ENCODE measurements at places on chromosomes 3 and 15.

- DNase-seq: no peak
Measured at GRCh38 chr3:194468086-194468485, 18.7 kb downstream of the ATP13A3 start.

DNA sequence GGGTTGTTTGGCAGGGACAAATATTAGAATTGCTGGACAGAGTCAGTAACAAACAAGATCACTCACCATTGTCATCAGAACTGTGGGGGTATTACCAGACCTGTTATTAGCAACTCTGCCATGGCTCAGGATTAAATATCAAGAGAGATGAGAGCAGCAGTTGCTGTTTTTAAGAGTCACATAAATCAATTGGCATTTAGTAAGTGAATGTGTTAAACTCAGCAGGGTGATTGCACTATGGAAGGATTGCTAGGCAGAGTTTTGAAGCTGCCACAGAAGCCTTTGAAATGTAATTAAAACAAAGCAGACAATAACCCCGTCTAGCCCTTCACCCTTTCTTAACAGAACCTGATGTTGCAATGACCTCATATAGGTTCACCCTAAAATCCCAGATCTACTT is 238.8 kb downstream of the GAP43 start:
- no peak for DNase-seq

GRCh38 chr3:189013224-189013888 is 158.4 kb upstream of the TPRG1 start:
- DNase-seq: no peak

- no peak for DNase-seq
Measured at GRCh38 chr3:147864754-147865354, 455.7 kb downstream of the ZIC1 start.

DNA sequence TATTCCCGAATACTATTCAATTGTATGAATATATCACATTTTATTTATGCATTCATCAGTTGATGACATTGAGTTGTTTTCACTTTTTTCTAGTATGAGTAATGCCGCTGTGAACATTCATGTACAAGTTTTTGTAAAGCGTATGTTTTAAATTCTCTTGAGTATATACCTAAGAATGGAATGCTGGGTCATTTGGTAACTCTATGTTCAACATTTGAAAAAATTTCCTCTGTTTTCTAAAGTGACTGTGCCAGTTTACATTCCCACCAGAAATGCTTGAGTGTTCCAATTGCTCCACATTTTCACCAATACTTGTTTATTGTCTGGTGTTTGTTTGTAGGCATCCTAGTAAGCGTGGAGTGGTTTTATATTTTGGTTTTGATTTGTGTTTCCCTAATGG is 144.5 kb downstream of the EPHA6 start:
- DNase-seq: no peak

- DNase-seq: no peak
Measured at GRCh38 chr3:50475348-50475747, 28.1 kb downstream of the CACNA2D2 start.

- no peak for DNase-seq
Measured at GRCh38 chr3:118936811-118937210, 97.8 kb downstream of the IGSF11 start.

DNA sequence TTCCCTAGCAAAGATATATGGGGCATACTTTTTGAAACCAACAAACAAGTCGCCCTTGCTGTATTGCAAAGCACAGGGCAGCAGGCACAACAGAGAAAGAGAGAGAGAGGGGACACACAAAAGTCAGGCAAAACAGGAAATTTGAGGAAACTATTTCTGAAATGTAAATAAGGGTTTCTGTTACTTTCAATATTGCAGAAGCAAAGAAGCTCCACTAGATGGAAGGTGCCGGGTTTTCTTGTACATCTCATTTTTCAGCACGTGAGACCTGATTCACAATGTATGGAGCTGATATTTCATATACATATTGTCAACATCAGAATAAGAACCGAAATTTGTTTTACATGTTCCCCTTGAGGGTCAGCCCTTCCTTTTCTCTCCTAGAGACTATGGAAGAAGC is 127.4 kb downstream of the FOXP1 start:
- no peak for DNase-seq

DNA sequence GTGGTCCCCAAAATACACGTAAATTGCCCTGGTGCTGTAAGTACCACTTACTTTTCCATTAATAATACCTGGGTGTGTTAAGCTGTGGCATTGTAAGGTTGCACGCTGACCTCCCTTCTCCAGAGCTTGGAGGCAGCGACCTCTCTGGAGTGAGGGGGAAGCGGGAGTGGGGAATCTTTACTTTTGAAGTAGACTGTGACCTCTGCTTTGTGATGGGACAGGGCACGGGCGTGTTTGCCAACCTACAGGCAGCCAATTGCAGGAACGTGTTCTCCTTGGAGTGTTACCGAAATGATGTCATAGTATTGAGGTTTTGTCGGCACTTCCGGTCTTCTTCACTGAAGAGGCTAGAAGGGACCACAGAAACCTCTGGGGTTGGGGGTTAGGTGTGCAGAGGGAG is 227.3 kb upstream of the C2CD4B start:
- peak; percentile 0 for DNase-seq

- DNase-seq: no peak
Measured at GRCh38 chr3:168405288-168405687, 309.6 kb upstream of the GOLIM4 start.

GRCh38 chr15:92306663-92307062 is 87.0 kb upstream of the ST8SIA2 start:
- DNase-seq: no peak

- DNase-seq: no peak
Measured at GRCh38 chr3:4670352-4670751, 177.2 kb downstream of the ITPR1 start.

DNA sequence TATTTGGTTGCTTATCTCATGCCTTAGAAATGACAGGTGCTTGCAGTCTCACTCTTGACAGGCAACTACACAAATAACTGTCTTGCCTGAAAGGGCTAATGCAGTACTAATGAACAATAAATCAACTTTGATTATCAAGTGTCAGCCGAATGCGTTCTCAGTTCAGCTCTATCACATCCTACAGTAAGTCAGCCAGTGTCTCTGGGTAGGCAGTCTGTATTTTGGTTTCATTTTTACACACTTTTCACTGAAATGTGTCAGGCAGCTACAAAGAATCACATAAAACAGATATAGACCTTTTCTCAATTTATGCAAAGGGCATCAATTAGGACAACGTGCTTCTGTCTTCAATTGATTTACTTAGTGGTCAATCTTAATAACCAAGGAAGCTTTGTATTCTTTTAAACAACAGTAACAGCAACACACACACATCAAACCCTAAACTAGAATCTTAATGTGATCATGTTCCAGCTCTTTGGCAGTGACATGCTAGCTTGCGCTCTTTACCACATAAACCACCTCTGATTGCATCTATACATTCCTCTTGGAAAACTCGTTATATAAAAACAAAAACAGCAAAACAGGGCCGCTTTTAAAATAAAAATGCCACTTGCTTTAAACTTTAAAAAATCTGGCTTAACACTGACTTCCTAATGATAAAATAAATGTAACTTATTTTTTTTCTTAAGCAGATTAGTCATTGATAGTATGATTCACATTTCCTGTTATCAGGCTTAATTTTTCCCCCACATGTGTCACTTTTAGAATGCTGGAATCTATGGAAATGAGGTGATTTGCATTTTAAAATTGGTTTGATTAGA is 520.4 kb downstream of the FOXP1 start:
- no peak for DNase-seq

DNA sequence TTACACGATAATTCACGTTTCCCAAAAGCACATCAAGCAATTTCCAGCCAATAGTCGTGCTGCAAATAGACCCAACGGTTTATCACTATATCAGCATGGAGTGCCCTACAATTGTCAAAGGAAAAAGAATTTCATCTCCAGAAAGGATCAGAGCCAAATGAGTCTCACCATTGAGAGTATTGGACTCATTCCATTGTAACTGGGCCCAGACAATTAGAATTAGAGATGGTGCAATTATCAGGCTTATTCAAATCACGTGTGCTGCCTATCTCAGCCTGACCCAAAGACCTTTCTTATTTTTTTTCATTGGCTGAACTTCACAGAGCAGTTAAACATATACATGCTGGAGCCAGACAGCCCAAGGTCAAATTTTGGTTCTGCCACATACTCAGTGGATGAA is 87.0 kb upstream of the LRTM1 start:
- no peak for DNase-seq

DNA sequence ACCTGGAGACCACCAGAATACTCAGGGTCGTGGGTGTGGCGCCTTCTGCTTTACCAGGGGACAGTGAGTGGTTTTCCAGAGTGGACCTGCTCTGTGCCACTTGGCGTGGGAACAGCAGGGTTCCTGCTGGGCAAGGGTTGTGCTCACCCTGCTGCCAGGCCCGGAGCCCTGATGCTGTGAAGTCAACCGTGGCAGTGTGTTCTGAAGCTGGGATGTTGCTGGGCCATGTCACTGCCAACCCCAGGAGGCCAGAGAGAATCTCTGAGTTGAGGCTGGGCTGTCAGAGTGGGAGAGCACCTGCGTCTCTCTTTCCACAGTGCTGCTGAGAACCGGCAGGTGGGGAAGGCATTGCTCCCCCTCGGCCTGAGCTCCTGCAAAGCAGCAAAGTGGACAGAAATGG is 48.7 kb downstream of the FBLN2 start:
- no peak for DNase-seq

DNA sequence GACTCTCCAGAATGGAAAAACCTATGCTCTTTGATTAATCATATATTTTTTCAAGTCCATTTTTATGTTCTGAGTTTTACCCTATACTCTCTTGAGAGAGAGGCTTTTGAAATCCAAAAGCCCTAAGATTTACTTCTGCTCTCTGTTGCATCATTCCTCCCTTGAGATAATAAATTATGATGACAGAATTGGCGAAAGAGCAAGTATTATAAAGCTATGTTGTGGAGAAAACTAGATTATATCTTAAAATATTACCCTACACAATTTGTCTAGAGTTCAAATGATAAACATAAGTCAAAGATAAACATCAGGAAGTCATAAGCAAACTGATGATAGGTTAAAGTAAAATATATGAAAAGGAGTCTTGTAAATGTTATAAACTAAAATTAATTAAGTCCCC is 293.4 kb upstream of the MME start:
- no peak for DNase-seq

GRCh38 chr3:56055546-56055945 is 412.7 kb downstream of the ERC2 start:
- no peak for DNase-seq

GRCh38 chr15:58309963-58310928 is 121.5 kb upstream of the LIPC start:
- DNase-seq: no peak

GRCh38 chr3:168061332-168061996 is 34.3 kb downstream of the GOLIM4 start:
- no peak for DNase-seq

GRCh38 chr3:50396502-50396901 is 37.2 kb upstream of the TMEM115 start:
- DNase-seq: no peak

DNA sequence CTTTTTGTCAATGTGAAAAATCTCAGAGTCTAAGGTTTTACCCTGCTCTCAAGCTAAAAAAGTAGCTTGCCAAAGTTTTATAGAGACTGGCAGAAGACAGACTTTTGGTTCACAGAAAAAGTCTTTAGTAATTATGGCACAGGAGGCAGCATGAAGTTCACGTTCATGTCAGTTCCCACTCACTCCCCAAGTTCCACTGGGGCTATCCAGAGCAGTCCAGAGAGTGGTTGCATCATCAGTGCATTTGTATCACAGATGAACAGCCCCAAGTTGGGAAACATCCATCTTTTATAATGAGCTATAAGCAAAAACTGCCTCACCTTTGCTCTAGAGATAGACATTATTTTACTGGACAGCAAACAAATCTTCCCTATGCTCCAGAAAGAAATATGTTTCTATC is 454.1 kb upstream of the AGTR1 start:
- no peak for DNase-seq

DNA sequence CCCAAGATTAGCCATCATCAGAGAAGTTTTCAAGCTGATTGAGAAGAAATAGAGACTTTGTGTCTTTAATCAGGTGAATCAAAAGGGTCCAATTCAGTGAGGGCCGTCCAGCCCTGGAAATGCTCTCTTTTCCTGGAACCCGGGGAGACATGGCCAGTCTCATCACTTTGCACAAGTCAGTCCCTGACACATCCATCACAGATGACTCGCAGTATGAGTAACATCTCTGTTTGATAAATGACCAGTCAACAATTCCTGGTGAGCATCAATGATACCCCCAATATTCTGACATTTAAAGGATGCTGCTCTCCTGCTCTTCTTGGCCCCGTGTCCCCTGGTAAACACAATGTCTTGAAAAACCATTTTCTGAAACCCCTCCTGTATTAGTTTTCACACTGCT is 26.7 kb downstream of the C3orf20 start:
- DNase-seq: no peak

DNA sequence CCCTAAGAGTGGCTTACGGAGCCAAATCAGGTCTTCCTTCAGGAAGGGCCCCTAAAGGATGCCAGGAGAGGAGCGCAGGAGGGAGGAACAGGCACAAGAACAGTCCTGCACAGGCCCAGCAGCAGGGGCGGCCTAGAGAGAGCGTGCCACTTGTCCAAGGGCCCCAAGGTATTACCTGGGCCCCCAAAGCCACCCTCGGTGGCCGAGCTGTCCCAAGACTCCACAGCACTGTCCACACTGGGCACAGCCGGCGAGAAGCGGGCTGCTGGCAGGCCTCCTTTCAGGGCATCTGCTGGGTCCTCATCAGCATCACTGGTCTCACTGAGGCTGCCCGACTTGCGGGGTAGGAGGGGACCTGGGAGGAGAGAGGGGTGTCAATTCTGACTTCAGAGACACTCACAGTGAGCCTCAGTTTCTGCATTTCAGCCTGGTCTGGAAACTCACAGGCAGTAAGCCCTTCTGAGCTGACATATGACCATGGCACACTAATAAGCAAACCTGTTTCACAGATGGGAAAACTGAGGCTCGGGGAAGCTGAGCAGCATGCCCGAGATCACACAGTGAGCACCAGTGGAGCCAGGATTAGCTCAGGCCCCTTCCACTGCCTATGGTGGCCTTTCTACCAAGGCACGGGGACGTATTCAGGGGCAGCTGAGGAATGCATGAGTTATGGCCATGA is 33.4 kb downstream of the GRIP2 start:
- DNase-seq: no peak

DNA sequence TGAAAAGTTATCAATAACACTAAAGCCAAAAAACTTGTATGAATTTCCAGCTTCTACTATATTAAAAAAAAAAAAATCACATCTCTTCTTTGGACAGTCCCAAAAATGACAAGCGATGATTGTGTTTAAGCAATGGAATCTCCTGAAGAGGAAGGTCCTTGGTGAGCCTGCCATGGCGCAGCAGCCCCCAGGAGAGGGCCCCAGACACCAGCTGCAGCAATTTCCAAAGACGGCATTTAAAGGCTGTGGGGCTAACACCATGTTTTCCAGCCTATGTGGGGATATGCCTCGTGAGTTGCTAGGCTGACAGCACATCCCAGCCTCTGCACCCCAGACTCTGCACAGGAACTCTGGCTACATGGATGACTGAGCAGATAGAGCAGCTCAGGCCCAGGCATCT is 14.7 kb downstream of the SKIC8 start:
- DNase-seq: no peak

DNA sequence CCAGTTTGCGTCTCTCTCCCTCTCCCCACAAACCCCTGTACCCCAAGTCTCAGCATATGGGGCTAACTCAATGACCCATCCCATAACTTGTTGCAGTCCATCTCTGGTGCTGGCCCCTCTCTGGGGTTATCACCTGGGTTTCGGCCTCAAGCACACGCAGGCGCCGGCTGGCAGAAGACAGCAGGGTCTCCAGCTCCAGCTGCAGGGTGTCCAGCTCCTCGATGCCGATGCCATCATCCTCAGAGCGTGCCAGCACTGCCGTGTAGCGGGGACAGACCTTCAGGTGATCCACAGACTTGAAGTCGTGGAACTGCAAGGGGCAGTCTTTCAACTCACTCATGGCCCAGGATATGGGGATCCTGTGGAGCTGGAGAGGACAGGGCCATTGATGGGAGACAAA is 1.1 kb downstream of the TADA3 start:
- no peak for DNase-seq
